Inflammatory macrophage (primary cell): ENCODE measurements at places on chromosomes 12 and 14.

GRCh38 chr12:65740873-65741600, 83.2 kb upstream of the HMGA2 start:
- DNase-seq, result peak; percentile 44

DNA sequence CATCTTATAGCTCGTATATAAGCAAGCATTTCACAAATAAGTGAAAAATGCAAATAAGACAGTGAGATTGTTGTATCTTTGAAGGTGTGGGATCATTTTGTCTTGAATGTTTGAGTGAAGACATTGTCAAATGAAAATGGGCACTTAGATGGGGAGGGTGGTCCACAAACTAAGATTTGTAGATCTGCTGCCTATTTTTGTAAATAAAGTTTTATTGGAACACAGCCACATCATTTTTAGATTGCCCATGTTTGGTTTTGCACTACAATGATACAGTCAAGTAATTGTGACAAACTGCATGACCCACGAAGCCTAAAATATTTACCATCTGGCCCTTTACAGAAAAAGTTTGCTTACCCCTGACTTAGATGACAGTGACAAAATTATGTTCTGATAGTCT, 156.7 kb downstream of the PAH start:
- no peak for DNase-seq

DNA sequence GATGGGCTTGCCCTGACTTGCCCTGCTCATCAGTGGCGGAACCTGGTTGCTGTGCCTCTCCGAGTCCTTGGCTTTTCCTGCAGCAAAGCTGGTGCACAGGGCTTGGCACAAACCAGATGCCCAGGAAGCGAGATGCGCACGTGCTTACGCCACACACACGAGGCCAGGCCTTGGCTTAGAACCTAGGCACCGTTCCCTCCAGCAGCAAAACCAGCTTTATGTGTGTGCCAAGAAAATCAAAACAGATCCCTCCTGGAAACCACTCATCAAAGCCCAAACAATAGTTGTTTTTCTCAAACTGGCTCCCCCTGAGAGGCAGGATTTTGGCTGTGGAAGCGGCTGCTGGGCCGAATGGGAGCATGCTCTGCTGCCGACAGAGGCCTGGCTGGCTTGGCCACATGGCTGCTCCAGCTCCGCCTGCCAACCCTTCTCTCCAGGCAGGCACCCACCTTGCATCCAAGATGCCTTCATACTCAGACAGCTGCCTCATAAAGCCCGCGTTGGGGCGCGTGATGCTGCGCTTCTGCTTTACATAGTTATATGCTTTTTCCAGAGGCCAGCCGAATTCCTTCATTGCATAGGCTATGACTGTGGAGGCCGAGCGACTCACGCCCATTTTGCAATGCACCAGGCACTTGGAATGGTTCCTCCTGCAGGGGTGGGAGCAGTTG, 58.7 kb downstream of the SSH1 start:
- DNase-seq, result no peak

- DNase-seq, result no peak
These were observed 285.3 kb upstream of the CRY1 start for GRCh38 chr12:107378609-107379008.

- DNase-seq, result no peak
These were observed 2.1 kb downstream of the ITPK1 start for GRCh38 chr14:93113678-93114067.

DNA sequence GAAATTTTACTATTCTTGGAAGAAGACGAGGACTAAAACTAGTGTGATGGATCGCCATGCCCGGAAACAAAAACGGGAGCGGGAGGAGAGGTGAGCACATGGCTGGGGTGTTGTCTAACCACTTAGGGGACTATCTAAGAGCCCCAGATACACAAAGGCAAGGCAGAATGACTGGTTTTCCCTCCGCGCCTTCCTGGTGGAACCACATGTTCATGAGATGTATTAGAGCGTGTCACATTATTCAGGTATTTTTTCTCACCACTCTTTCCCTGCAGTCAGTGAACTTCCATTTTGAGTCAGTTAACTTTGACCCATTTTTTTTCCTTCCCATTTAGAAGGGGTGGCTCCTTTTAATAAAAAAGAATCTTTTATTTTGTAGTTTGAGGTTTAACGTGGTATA, 68.8 kb upstream of the TRAF3 start:
- no peak for DNase-seq

DNA sequence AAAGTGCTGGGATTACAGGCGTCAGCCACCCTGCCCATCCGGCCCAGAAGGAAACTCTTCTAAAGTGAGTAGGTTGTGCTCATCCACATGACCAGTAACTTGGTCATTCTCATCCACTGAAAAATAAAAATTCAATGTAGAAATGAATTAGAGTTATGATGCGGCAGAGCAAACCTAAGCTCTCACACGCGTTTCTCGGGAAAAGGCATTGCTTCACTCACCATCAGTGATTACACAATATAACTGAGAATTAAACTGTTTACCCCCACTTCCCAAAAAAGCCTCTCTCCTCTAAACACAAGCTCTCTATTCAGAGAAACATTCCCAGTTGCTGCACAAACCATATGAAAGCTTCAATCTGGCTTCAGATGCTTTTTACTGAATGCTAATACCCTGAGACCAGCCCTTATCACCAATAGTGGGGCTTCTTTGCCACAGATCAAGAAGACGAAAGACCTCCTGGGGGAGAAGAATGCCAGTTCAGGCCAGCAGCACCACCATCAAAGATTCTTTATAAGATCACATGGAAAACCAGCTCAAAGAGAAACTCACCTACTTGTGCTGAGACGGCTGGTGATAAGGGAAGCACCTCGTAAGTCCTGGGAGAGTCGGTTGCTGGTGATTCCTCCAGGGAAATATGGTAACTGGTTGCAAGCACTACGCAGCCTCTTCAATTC, 121.5 kb upstream of the SFSWAP start:
- peak; percentile 68 for DNase-seq

- no peak for DNase-seq
These were observed 34.1 kb downstream of the ACADS start for GRCh38 chr12:120759591-120760348.

GRCh38 chr12:50232206-50232605, 51.1 kb downstream of the LIMA1 start:
- no peak for DNase-seq

GRCh38 chr12:29519585-29520182, 22.2 kb upstream of the OVCH1 start:
- peak; percentile 28 for DNase-seq

DNA sequence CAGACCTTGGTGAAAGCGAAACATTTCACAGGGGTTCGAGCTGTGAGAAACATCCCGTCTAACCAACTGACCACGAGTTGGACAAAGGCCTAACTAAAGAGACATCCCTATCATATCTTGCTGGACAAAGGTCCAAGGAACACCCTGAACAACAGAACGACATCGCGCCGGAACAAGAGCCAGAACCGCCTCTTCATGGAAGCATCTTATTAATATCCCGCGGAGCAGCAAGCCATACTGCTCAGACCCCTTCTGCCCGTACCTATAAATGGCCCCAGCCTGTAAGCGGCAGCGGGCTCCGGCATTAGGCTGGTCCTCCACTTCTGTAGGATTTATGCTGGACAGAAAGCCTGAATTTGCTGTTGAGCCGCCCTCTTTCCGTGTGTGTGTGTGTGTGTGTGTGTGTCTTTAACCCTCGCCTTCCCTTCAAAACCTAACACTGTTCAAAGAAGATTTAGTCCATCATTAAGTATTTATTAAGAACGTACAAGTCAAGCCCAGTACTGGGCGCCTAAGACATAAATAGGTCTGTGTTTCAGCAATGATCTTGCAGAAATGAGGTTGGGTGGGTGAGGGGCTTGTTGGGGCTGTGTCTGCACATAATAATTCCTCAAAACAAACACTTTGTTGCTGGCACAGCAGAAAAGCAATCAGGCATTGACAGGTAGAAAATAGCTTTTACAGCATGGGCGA, 1.9 kb downstream of the SLC6A15 start:
- DNase-seq, result no peak

DNA sequence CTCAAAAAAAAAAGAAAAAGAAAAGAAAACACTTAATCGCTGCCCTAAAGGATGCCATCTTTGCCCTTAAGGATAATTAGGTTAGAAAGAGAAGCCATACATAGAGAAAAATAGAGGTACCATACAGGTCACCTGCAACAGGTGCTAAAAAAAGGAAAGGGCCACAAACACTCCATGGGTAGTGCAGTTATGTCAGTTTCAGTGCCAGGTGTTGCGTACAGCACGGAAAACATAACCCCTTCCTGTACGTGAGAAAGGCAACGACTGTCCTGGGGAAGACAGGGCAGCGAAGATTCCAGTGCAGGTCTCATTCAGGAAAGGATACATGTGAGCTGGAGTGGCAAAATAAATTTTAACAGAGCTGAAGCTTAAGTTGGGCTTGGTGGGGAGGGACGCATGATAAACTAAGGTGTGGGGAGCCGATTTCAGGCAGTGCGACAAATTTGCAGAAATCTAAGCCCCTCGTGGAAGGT, 553 bp upstream of the DAZAP2 start:
- no peak for DNase-seq

DNA sequence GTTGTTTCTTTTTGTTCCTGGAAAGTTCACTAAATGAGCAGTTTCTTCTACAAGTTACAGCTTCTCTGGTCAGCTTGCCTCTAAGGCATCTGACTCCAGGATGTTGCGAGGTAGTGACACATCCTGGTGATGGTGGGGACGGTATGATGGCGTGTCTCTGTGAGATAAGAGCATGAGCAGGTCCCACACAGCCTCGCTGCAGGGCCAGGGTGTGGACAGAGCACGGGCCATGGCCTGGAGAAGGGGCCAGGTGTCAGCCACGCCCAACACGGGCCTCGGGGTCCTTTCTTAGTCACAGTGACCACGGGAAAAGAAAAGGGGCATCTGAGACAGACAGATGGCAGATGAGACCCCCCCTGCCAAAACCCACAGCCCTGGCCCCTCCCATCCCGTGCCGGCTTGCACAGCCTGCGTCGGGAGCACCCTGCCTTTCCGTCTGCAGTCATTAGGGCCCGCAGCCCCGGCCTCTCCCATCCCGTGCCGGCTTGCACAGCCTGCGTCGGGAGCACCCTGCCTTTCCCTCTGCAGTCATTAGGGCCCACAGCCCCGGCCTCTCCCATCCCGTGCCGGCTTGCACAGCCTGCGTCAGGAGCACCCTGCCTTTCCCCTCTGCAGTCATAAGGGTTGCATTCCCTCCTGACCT, 79.3 kb upstream of the DYNC1H1 start:
- no peak for DNase-seq

DNA sequence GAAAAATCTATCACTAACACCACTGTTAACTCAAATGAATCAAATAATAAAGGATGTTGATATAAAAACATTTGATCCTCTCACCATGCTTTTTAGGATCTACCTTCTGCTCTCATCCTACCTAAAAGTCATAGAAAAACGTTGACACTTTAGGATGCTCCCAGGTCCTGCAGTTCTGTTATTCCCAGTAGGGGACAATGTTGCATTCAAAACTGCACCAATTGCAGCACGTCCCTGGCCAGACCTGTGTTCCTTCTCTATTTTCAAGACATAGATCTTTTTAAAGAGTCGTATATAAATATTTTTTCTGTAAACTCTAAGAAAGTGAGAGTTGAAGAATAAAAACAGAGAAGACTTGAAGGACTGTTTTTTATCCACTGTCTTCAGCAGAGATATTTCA, 8.8 kb downstream of the AICDA start:
- DNase-seq, result peak; percentile 49

DNA sequence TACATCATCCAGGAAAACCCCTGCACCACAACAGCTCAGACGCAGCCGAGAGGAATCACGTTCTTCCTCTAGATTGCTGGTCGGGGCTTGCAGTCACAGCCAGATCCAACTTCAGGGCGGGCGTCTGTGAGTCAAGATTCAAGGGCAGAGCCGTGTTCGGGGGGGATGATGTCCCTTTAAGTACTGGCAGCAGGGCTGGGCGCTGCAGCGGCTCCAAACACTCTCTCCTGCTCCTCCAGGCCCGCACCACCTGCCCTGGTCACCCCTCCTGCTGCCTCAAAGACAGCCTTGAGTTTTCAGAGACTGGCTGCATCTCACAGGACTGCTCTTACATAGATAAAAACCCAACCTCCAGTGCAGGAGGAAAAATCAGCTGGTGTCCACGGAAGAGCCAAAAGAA, 68.3 kb downstream of the KDM2B start:
- DNase-seq, result no peak

- DNase-seq, result no peak
These were observed 81.5 kb downstream of the AEBP2 start for GRCh38 chr12:19520646-19521415.

DNA sequence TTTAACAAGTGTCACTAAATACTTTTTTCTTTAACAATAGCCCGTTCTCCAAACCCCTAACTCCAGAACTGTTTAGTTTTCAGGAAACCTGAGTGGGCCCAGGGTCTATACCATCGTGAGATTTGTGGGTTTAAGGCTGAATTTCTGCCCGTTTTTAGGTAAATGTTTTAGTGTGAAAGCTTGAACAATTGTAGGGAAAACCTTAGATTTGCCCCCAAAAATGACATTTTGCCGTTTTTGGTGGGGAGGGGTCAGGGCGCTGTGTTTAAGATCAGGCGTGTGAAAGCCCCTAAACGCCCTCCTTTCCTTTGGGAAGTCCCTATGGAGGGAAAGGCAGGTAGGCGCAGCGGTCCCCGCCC, 320 bp upstream of the PRPF39 start:
- DNase-seq, result no peak

DNA sequence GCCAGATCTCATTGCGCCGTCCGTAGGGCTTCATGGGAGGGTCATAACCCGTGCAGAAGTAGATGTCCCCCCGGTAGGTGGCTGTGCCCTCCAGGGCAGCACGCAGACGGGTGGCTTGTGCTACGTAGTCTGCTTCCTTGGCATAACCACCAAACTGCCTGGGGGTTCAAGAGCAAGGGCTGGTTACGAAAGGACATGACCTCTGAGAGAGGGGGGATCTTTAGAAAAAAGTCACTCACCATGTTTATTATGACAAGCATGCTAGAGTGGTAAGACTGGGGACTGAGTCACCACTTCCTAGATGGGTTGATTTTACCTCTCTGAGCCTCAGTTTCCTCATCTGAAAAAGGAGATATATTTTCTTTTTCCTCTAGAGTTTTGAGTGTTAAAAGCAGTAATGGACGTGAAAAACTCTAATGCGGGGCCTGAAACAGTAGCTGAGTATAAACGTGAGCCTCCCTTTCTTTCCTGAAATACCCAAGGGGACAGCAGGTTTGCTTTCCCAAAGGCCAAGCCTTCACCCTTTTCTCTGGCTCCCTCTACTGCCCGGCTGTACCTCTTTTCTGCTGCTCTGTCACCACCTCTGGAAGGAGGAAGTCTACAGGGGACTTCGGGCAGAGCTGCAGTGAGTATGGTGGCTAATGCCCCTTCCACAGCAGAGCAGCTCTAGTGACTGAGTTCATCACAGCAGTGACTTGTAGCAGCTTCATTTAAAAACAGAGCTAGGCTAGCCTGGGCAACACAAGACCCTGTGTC, 23.5 kb upstream of the GPRC5D start:
- peak; percentile 64 for DNase-seq

GRCh38 chr12:14991069-14991468, 18.2 kb downstream of the PDE6H start:
- DNase-seq, result peak; percentile 28

DNA sequence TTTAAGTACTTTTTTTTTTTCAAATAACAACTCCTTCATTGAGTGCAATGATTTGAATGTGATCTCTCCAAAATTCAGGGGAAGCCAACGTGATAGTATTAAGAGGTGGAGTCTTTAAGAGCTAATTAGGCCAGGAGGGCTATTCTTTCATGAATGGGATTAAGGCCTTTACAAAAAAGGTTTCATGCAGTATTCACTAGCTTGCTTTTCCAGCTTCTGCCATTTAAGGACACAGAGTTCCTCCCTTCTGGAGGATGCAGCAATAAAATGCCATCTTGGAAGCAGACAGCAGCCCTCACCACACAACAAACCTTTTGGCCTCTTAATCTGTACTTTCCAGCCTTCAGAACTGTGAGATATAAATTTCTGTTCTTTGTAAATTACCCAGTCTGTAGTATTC, 586.8 kb upstream of the LMO3 start:
- no peak for DNase-seq

GRCh38 chr12:53474819-53475218, 22.9 kb downstream of the PCBP2 start:
- DNase-seq, result peak; percentile 36
